ENCODE measurements at places on chromosomes 16 and 17. TPM values are rescaled to one million over a fixed set of nuclear protein-coding genes. Genes with fewer than 3 reads are reported as not detected.

KRTAP4-9 gene
- total RNA-seq = not detected

KRT17 gene
- not detected for total RNA-seq

GRCh38 chr16:81810894-81811538 is 31.9 kb downstream of the PLCG2 start:
- peak overlapping the region; percentile 53 for H3K27ac ChIP-seq
- H3K4me3 ChIP-seq = no peak overlapping the region
- no peaks in the 10 kb centered on the region for H3K4me1 ChIP-seq
- H3K27me3 ChIP-seq = no peaks in the 10 kb centered on the region
- H3K36me3 ChIP-seq = no peaks in the 10 kb centered on the region
- no peak for DNase-seq

GRCh38 chr16:72211110-72211509 is 39.2 kb upstream of the PMFBP1 start:
- H3K36me3 ChIP-seq = no peaks in the 10 kb centered on the region
- no peak overlapping the region for H3K4me3 ChIP-seq
- no peak overlapping the region for H3K27ac ChIP-seq
- H3K4me1 ChIP-seq = no peaks in the 10 kb centered on the region
- no peaks in the 10 kb centered on the region for H3K27me3 ChIP-seq
- DNase-seq = no peak

DNA sequence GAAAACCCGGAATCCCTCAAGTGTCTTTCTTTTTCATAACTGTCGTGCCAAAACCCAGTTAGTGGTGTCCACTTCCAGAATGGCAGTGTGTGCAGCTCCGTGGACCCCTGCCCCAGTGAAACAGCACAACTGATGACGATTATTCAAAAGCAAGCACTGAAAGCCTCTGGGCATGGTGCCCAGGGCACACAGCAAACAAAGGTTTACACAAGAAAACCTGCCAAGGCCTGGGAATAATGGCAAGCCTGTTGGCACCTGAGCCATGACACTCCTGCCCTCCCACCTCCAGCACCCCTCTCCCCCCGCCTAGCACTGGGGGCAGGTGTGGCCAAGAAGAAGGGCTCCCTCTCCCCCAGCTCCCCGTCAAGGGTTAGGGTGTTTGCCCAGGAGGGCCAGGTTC is 2.8 kb downstream of the PKMYT1 start:
- peaks cover 2% of the 10 kb centered on the region for H3K27me3 ChIP-seq
- no peak overlapping the region for H3K4me3 ChIP-seq
- H3K27ac ChIP-seq = no peak overlapping the region

DNA sequence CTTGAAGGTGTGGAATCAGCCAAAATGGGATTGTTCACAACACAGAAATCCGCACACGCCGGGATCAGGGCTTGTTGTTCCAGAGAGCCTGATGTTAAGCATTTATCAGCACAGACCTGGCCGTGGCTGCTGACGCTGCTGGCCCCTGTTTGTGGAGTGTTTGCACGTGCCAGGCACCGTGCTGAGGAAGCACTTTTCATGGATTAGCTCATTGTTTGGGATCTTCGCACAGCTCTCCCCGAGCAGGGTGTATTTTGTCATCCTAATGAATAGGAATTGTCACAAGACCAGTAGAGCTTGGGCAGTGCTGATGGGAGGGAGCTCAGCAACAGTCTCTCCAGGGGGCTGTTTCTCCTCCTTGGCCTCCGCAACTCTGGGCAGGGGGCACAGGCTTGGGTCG is 160.4 kb upstream of the PLCG2 start:
- H3K27ac ChIP-seq = no peak overlapping the region
- no peaks in the 10 kb centered on the region for H3K27me3 ChIP-seq
- H3K36me3 ChIP-seq = peaks cover 8% of the 10 kb centered on the region
- no peak overlapping the region for H3K4me3 ChIP-seq

DNA sequence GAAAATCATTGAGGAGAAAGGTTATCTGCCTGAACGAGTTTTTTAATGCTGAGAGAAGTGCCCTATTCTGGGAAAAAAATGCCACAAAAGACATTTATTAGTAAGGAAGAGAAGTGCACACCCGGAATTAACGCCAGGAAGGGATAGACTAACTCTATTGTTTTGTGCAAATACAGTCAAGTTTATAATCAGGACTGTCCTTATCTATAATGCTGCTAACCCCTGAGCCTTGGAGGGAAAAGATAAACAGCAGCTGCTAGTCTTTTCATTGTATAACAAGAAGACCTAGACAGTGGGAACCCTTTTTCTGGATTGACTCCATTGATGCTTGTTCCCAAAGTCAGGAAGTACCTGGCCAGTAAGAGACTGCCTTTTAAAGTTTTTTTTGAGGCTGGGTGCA is 26.5 kb downstream of the BCAS3 start:
- H3K4me3 ChIP-seq = no peak overlapping the region
- no peak for DNase-seq
- no peak overlapping the region for H3K27ac ChIP-seq

CSH2 gene
- total RNA-seq = not detected

DNA sequence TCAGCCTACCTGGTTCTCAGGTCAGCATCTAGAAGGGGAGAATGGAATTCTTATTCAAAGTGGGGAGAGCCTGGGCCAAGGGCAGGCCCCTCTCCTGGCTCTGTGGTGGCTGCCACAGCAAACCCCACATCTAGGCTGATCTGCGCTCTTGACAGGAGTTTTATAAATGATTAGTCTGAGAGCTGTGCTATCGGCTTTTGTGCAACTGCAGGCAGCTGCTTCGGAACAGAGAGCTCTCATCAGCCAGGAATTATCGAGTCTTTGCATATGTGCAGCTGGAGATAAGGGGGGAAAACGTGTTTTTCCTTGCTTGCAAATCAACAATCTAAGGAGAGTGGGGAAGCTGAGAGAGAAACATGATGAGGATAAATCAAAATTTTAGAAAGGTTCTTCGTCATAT is 91.7 kb downstream of the HS3ST3A1 start:
- H3K4me3 ChIP-seq = no peak overlapping the region
- no peaks in the 10 kb centered on the region for H3K36me3 ChIP-seq
- DNase-seq = no peak

All from activated CD4-positive, alpha-beta T cell treated with anti-CD3 and anti-CD28 coated beads for 36 hours (primary cell).